ENCODE measurements at places on chromosomes 16 and 17.

- DNase-seq = no peak
Measured at GRCh38 chr17:7700510-7700909, 4.5 kb upstream of the EFNB3 start.

DNA sequence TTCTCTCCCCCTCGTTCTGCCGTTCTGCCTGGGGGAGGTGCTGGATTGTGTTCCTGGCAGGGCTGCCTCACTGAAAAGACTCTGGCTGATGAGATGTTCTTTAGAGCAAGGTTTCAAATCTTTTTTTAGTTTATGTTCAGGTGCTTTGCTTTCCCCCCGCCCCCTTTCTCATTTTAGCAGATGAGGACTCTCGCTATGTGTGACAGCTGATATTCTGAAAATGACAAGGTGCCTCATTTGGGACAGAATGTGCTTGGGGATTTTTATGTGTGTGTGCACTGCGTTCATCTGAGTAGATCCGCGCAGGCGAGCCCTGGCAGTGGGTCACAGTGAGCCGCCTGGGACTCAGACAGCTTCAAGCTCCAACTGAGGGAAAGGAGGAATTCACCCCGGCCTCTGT is 205.9 kb downstream of the HS3ST4 start:
- no peak for DNase-seq

DNA sequence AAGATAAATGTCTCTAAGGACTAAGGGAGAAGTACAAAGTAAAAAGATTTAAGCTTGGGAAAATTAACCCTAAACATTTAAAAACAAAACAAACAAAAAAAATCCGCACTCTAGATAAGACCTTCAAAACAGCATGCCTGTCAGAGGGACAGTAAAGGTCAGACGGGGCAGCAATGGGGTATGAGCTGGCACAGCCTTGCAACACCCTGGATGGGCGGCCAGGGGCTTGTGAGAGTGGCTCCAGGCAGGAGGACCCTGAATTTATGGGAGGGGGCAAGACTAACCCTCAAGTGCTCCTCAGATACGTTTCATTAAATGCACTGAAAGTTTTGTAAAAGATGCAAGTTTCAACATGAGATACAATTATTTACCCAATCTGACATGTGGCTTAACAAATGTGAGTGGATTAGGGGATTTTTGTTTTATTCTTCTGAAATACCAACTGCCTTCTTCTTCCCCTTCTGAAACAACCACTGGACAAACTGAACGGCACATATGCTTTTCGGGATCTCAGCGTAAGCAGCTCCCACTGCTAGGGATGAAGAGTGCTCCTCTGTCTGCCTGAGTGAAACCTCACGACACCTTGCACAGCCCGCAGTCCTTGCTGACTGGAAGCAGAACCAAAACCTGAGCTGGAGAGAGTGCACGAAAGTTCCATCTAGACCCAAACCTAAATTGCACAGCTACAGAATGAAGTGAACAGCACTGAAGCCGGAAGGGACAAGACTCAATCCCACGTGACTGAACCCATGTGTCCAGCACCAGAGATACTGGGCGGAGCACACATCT is 128.4 kb downstream of the ANKRD11 start:
- no peak for DNase-seq

- DNase-seq = no peak
Measured at GRCh38 chr17:54883939-54884338, 16.7 kb upstream of the TOM1L1 start.

- DNase-seq = no peak
Measured at GRCh38 chr17:46061435-46061834, 62.4 kb downstream of the STH start.

- no peak for DNase-seq
Measured at GRCh38 chr17:81656835-81657234, 493 bp upstream of the PDE6G start.

- DNase-seq = no peak
Measured at GRCh38 chr16:68283346-68283745, 19.0 kb downstream of the SLC7A6 start.

DNA sequence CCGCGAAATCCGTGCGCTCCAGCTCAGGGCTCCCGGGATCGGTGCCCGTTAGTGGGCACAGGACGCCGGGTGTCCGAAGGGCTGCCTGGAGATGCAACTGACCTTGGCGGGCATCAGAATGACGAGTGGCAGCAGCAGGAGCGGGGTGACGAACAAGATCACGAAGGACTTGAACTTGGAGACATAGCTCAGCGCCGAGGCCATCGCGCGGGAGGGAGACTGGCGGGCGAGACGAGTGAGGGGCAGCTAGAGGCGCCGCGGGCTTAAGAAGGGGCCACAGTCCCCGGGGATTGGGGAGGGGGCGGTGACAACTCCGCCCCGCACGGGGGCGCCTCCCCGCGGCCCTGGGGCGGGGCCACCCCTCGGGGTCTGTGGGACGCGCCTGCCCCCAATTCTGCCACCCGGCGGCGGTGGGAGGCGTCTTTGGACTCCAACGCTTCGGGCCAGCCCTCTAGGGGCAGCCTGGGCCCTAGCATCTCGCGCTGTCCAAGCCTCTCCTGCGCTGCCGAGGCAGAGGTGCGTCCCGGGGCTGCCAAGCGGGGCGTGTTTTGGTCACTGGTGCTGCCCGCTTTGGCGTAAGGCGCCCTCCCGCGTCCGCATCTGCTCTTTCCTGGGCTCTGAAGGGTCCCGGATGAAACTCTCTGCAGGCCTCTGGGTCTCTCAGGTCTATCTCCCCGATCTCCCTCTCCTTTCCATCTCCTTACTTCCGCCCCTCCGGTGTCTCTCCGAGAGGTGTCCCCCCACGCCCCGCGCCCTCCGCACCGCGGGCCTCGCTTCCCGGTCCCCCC is at the start of gene SLC13A5:
Gene SLC13A5 (minus strand): TSS at position 240 of the 788 bp plus-strand sequence. CDS start 36 bp downstream, at position 204.
- no peak for DNase-seq

GRCh38 chr16:54454616-54455015 is 168.0 kb upstream of the IRX3 start:
- DNase-seq = no peak

GRCh38 chr17:8946476-8946875 is 19.0 kb downstream of the PIK3R5 start:
- DNase-seq = no peak
